T1000 (cell line): ENCODE measurements at places on chromosomes 12 and 14.
A peak's percentile ranks its signal among the peaks of the same experiment; 100 is the strongest.

DNA sequence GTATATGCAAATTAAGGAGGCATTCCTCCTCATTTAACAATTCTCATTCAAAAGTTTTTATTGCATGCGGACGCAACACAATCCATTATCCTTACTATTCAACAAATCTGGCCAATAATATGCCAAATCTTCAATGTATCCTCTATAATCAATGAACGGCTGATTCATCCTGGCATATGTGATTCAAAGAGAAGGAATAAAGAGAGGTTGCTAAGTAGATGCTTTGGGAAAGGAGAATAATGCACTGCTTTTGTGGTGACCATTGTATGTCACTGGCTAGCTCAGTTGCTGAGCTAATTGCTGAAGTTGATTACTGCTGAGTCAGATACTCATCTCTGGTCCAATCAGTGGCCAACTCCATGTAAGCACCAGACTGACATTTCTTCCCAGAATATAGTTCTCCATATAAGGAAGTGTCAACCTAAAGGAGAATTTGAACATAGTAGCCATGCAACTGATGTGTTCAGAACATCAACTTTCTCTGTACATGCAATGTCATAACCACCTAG, 148.0 kb downstream of the PDZRN4 start:
- DNase-seq, result no peak

GRCh38 chr12:27899151-27899661, 73.3 kb downstream of the PTHLH start:
- DNase-seq, result peak; percentile 61

DNA sequence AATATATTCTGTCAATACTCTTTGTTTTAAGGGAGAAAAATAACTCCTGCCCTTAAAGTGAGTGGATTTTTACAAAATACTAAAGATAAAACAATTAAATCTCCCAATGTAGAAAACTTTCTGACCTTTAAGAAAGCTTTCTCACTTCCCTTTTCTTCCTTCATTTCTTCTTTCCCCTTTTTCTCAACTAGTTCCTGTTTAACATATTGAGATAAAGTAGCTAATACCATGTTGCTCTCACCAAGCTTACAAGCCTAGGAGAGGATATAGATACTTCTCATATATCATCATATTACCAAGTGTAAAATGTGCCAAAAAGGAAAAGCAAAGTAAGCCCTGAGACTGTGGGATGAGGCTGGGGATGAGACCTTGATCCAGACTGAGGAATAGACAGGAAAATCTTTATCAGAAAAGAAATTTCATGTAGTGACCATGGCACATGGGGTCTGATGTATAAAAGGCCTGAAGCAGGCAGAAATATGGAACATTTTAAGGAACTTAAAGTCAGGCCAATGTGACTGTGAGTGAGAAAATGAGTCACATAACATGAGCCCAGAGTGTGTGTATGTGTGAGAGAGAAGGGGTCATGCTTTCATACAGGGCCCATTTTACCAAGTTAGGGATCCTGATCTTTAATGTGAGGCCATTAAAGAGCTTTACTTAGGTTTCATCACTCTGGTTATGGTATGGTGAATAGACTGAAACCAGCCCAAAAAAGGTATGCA, 1.6 kb upstream of the RPL10L start:
- DNase-seq, result no peak

GRCh38 chr12:64522807-64523206, 70.9 kb downstream of the TBK1 start:
- DNase-seq, result no peak

DNA sequence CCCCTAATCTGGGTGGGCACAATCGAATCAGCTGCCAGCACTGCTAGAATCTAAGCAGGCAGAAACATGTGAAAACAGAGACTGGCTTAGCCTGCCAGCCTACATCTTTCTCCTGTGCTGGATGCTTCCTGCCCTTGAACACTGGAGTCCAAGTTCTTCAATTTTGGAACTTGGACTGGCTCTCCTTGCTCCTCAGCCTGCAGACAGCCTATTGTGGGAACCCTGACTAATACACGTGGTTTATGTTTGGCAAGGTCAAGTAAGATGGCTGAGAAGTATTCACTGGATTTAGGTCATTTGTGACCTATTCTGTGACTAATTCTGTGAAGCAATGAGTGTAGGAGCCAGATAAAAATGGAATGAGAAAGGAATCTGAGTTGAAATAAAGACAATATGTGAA, 11.0 kb downstream of the GPR135 start:
- no peak for DNase-seq

GRCh38 chr12:124376435-124376834, 81.5 kb downstream of the RFLNA start:
- DNase-seq, result no peak

GRCh38 chr14:22231018-22231417, 358.0 kb downstream of the DAD1 start:
- no peak for DNase-seq

DNA sequence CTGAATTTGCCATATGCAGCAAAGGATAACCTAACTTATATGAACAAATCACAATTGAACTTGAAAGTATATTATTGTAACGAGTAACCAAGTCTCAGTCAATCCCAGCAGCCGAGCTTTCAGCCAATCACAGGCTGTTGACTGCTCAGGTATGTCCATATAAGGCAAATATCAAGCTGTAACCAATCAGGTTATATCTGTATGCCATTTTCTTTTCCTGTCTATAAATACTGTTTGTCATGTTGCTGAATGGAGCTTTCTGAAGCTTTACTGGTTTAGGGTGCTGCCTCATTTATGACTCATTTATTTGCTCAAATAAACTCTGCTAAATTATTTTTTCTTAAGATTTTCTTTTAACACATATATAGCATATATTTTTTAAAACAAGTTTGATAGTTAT, 1059.5 kb downstream of the GALC start:
- DNase-seq, result no peak

GRCh38 chr12:79326222-79326621, 364.5 kb downstream of the PAWR start:
- DNase-seq, result no peak

DNA sequence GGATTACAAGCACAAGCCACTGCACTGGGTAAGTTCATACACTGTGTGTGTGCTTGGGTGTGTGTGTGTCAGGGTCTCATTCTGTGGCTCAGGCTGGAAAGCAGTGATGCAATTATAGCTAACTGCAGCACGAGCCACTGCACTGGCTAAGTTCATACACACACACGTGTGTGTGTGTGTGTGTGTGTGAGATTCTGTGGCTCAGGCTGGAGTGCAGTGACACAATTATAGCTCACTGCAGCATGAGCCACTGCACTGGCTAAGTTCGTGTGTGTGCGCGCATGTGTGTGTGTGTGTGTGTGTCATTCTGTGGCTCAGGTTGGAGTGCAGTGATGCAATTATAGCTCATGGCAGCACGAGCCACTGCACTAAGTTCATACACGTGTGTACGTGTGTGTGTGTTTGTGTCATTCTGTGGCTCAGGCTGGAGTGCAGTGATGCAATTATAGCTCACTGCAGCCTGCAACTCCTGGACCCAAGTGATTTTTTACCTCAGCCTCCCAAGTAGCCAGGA, 85.4 kb downstream of the HECTD1 start:
- no peak for DNase-seq

GRCh38 chr12:112131686-112132085, 6.3 kb downstream of the TRAFD1 start:
- no peak for DNase-seq

GRCh38 chr12:56768424-56768823, 5.3 kb downstream of the HSD17B6 start:
- no peak for DNase-seq

DNA sequence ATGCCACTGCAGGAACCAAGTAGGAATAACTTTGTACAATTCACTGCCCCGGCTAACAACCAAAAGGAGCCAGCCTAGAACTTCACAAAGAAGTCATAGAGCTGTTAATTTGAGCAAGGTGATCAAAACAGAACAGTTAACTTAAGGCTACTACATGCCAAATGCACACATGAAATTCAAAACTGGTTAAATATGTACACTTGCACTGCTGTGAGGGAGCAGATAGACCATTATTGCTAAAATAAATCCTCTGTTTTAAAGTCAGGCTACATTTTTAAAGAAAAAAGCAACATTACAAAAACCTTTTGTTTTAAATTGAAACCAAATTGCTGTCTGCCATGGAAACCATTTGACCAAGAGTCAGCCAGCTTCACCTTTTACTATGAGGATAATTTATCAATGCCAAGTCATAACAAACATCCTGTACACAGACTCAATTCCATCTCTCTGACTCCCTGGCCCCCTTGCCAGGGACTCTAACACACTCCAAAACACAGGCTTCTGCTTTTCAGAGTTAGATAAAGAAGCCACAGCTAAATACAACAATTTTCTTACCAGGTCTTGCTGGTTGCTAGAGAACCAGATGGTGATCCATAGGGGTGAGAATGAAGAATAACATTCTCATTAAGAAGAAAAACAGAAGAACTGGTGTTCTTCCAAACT, 84.0 kb downstream of the LRP6 start:
- DNase-seq, result no peak

DNA sequence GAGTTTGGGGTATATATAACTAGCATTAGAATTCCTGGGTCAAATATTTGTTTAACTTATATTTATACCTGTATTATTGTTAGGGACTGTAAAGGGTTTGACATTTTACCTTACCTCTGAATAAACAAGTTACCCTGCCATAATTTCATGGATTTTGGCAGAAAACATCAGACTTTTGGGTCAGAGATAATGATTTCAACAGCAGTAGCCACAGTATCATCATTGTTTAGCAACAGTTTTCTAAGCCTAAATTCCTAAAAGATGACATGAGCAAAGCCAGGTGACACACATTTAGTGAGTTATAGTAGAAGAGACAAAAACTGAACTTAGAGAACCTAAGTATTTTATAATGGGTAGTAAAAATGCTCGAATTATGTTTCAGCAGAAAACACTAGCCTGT, 954.4 kb downstream of the TRHDE start:
- no peak for DNase-seq

- DNase-seq, result no peak
Observed at GRCh38 chr12:80038062-80038560, 61.2 kb upstream of the OTOGL start.

- DNase-seq, result no peak
Observed at GRCh38 chr14:53851394-53852090, 105.1 kb downstream of the BMP4 start.

- no peak for DNase-seq
Observed at GRCh38 chr12:7190268-7191055, 976 bp downstream of the PEX5 start.

- peak; percentile 38 for DNase-seq
Observed at GRCh38 chr12:123897221-123897620, 75.4 kb downstream of the CCDC92 start.

GRCh38 chr12:51845482-51845881, 3.0 kb downstream of the FIGNL2 start:
- no peak for DNase-seq

- no peak for DNase-seq
Observed at GRCh38 chr14:60922050-60922449, 58.8 kb downstream of the TRMT5 start.
